ENCODE measurements at places on chromosomes 12 and 14. TPM values are rescaled to one million over a fixed set of nuclear protein-coding genes. Genes with fewer than 3 reads are reported as not detected.

Gene FAM181A
- not detected for polyA plus RNA-seq

Gene DNAJC22
- 0.09 TPM for polyA plus RNA-seq

Gene NAV3
- polyA plus RNA-seq: 2.0 TPM

Gene SYNE2
- 189 TPM for polyA plus RNA-seq

Gene PRR4
- 2.4 TPM for polyA plus RNA-seq

Measured in right cardiac atrium (tissue), 5 donors.